ENCODE measurements at places on chromosomes 12 and 14.

DNA sequence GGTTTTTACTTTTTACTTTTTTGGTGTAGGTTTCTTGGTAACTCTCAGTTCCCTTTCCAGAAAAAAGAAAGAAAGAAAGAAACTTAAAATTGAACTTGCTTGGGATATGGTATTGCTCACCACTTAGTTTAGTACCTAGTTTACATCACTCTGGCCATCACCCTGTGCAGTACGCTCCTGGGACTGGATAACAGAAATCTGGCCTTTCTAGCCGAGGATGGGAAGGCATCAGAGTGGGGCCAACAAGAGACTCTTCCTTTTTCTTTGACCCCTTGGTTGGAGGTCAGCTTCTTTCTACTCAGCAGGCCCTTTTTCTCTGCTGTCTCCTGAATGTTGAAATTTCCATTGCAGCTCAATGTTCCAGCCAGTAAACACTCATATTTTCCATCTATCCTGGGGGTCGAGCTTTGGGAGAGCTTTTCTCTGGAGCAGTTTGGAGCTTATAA lies 156.6 kb downstream of the TGFB3 start:
- DNase-seq, result no peak

DNA sequence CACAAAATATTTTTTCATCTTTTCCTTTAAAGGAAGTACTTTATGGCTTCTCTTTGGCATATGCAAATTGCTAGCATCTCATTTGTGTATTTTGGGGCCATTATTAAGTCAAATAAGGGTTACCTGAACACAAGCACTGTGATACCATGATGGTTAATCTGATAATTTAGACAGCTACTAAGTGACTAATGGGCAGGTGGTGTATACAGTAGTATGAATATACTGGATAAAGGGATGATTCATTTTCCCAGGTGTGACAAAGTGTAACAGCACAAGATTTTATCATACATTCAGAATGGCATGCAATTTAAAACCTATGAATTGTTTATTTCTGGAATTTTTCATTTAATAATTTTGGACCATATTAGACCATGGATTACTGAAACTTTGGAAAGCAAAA lies 27.2 kb upstream of the ANO4 start:
- no peak for DNase-seq

DNA sequence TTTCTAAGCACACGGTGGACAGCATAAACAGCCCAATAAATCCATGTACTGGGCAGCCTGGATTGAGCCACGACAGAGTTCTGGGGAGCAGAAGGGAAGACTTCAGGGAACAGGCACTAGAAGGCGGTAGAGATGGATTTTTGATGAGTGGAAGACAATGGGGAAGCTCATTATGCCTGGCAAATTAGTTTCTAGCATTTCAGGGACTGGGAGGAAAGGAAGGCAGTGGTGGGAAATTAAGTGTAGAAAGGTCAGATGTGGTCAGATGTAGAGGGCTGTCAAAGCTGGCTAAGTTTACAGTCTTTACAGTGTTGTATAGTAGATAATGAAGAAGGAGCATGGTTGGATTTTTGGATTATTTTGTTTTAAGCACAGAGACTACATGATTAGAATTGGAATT lies 9.2 kb downstream of the EGLN3 start:
- DNase-seq, result no peak

GRCh38 chr14:95389471-95390011 lies 69.8 kb upstream of the CLMN start:
- DNase-seq, result no peak

DNA sequence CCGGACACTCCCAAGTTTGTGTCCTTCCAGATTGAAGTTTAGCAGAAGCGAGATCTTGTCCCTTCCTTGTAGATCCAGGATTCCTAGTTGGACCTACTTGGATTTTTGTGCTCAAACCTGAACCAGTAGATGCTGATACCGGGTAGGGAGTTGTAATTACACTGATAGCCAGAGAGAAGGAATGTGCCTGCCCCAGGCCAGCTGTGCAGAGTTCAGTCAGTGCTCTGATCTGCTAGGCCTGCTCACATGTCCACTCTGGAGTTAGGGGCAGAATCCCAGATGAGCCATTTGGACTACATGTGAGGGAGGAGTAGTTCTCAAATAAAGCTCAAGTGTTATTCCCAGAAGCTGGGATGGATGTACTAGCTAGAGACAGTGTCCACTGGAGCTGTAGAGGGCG lies 65.7 kb downstream of the PRKCH start:
- no peak for DNase-seq

GRCh38 chr14:87002776-87003175 lies 990.2 kb downstream of the GALC start:
- DNase-seq, result no peak

DNA sequence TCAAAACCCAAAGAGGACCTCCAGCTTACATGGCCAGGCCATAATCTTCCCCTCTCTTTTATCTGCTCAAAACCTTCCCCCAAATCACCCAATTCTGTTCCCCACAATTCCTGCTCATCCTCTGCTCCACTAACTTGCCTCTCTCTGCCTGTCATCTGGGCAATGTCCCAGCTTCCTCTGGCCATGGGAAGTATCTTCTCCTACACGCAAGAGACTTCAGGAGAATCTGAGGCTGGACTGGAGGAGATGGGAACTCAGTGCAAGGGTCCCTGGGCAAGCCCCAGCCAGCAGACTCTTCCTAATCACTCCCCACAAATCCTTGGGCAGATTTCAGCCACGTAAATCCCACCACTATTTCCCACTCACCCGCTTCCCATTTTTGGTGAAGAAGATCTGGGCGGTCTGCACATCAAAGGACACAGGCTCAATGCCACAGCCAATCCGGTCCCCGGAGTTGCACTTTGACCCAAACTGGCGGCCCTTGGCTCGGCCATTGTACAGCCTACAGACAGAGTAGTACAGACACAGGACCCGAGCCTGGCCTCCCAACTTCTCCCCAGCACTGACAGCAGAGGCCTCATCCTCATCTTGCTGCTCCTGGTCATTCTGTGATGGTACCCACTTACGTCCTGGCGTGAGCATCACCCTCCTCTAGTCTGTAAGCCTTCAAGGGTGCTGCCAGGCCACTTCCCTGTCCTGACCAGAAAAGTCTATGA lies 4.7 kb downstream of the SPRYD3 start:
- DNase-seq, result no peak

All from cerebellum (tissue), 4 donors.